ENCODE measurements at places on chromosomes 5 and 9.

- no peak for DNase-seq
These were observed 39.7 kb downstream of the RAPGEF6 start for GRCh38 chr5:131595088-131596033.

- no peak for DNase-seq
These were observed 62.3 kb downstream of the NR6A1 start for GRCh38 chr9:124708633-124709291.

DNA sequence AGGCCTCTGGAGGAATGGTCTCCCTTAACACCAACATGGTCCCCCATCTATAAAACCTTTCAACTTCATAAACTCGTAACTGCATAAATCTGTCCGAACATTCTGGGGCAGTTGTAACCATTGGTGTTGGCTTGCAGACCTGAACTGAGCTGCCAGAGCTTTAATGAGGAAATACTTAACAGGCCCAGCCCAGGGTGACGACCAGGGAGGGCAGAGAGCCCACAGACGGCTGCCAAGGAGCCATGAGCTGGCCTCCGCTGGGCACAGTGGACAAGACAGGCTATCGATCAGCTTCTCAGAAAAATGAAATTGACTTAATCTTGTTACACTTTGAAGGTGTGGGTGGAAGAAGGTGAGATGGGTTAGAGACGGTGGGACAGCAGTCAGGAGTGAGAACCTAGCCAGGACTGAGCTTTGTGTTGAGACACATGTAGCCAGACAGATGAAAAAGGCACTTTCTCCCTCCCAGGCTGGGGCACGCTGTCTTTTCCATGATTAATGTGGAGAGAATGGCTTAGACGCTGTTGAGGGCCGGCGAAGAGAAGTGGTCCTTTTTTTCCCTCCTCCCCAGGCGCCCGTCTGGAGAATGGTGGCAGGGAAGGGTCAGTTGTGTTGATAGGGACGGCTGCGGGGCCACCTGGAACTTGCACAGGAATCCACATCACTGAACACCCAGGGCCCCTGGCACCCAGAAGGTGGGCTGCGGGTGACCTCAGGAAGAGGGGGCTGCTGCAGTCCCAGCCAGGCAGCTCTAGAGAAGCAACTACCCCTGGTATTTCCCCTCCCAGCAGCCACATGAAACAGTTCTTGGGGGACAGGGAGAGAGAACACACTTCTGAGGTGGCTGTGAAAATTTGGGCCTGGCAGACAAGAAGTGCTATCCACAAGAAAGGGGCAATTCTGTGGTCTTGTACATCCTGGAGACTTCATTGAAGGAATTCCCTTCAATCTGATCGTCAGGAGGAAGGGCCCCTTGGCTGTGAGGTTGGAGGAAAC, 27.3 kb upstream of the TCOF1 start:
- no peak for DNase-seq

GRCh38 chr5:147688656-147689356, 93.7 kb downstream of the JAKMIP2 start:
- no peak for DNase-seq

GRCh38 chr5:154683101-154683880, 71.9 kb upstream of the LARP1 start:
- DNase-seq, result no peak

GRCh38 chr9:28668158-28668557, 1094.9 kb upstream of the C9orf72 start:
- no peak for DNase-seq

DNA sequence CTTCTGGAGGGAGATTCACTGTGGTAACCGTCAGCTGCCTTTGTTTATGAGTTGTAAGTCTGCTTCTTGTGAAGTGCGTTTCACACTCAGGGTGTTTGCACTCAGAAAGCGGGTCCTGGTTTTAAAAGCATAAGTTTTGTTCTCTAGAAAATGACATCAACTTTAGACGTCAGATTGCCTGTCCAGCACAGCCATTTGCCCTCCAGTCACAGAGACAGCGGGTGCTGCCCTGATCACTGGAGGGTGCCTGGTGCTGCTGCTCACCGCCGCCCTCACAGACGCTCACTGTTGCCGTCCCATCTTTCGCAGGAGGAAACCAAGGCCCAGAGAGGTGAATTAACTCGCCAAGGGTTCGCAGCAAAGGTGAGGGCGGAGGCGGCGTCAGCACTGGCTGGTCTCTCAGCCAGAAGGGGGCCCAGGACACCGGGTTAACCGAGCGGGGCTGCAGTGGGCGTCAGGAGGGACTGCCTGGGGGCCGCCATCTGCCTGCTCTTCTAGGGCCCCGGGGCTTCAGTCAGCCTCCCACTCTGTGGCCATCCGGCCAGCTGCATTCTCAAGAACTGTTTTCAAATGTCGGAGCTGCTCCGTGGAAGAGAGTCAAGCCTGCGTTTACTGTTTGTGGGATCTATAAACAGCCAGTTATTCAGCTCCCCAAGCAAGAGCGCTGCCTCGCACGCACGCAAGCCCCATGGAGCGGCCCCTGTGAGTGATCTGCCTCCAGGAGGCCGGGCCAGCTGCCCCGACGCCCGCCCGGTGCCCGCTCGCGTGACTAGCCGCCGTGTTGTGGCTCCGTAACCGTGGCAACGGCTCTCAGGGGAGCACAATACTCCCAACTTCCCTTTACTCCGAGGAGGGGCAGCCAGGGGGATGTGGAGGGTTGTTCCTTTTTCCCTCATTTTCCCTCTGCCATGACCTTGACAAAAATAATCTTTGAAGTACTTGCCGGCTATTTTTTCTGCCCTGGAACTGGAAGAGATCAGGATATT, 43.4 kb upstream of the EXOC3 start:
- DNase-seq, result no peak

GRCh38 chr9:27629425-27629824, 56.1 kb upstream of the C9orf72 start:
- no peak for DNase-seq

- no peak for DNase-seq
These were observed 50.9 kb downstream of the MVB12B start for GRCh38 chr9:126377536-126377935.

GRCh38 chr5:148791334-148791667, 35.1 kb upstream of the ADRB2 start:
- DNase-seq, result no peak

- no peak for DNase-seq
These were observed 14.0 kb upstream of the PSMD5 start for GRCh38 chr9:120856700-120857099.

DNA sequence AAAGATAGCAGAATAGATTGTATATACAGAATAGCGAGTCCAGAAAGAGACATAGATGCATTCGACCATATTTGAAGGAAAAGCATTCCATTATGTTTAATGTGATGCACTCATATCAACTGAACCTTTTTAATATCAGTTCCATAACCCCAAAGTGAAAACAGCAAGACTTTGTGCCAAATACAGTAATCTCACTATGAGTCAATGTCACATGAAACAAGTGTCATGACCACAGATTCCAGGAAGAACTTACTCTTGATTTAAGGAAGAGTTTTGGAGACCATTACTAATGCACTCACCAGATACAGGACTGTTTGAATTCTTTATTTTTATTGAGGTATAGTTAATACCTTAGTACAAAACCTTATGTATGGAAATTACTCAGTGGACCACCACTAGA, 220.5 kb downstream of the SH3GL2 start:
- no peak for DNase-seq

GRCh38 chr5:113293975-113294310, 140.8 kb downstream of the TSSK1B start:
- DNase-seq, result no peak

DNA sequence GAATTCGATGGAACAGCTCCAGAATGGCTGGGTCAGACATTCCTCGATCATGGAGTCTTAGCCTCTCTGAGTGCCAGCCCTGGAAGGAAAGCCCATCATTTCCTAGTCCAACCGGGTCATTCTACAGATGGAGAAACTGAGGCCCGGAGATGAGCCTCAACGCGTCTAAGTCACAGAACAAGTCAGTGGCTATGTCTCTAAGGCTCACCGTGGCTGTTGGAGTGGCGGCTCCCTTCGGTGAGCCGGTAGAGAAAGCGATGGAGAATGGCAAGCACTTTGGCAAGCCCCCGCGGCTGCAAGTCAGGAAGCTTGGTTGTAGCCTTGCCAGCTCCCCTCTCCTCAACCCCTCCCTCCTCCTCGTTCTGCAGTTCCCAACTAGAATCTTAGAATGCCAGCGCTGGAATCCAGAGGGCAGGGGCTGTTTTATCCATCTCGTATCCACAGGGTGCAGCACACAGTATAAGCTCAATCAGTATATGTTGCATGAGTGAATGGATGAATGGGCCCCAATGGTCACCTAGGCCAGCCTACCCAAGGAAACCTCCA, 438 bp upstream of the ARSI start:
- DNase-seq, result no peak

- DNase-seq, result no peak
These were observed 144.2 kb upstream of the COL5A1 start for GRCh38 chr9:134497283-134497860.

DNA sequence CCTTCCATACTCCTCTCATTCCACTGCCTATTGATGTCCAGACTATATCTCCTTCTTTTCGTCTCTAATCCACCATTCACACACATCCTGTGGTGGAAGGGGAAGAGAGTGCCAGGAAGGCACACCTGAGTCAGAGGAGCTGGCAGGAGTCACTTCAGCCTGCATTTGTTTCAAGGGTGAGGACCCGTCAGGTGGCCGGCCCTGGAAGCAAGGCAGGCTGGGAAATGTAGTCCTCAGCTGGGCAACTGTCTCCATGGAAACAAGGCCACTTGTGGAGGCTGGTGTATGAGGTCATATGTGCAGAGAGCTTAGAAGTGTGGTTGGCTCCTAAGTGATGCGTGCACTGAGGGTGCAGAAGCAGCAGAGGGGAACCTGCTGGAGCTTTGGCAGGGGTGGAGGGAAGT, 278.4 kb downstream of the NSG2 start:
- DNase-seq, result no peak

- DNase-seq, result no peak
These were observed 638 bp downstream of the MARCHF3 start for GRCh38 chr5:127029581-127030258.

DNA sequence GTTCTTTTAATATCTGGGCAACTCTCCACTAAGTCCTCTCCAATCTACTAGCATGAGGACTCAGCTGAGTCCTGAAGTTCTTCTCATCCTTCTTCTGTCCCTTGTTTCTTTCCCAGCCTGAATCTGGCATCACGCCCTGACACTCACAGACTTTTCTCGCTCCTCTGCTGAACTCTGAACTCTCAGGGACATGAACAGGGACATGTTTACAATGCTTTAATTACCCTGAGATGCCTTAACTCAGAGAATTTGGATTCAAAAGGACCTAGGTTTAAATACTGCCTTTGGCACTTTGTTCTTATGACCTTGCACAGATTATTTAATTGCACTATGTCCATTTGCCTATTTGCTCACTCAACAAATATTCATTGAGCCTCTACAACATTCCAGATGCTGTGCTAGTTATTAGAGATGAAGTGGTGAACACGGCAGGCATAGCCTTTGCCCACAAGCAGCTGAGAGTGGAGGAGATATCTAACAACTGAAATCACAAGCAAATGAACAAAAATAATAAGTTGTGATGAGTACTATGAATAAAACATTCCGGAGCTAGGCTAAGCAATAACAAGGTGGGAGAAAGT, 106.0 kb downstream of the ADRB2 start:
- DNase-seq, result no peak

DNA sequence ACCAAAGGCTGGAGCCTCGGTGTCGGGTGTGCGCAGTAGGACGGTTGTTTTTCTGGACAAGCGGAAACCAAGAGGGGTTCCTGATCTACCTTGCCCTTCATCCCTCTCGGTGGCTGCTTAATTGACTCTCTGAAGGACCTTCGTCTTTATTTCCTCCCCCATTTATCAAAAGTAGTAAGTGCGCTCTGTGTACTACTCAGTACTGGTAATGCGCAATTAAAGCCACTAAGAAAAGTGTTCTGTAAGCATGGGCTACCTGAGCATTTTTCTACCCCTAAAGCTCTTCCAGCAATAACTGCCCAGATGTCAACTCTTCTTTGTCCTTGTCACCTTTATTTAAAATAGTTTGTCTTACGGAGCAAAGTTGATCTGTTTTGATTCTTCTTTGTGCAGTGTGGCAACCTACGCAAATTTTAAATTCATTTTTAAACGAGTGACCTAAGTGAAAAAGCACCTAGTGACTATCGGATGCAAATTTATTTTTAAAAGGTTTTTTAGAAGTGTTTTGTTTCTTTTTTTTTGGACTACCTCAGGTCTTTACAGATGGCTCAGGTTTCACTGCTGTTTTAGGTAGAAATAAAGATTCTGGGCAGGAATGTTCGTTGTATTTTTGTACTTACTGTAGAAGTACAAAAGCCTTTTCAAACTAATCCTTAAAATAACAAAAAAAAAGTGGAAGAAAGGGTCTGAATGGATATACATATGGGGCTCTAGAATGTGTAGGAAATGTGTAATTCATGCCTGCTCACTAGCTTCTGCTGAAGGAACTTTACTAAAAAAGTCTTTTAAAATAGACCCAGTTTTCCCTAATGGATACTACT, 2.0 kb downstream of the JMY start:
- DNase-seq, result no peak

GRCh38 chr5:16784843-16785791, 151.0 kb downstream of the MYO10 start:
- DNase-seq, result peak; percentile 18

- no peak for DNase-seq
These were observed 53.6 kb downstream of the GADD45G start for GRCh38 chr9:89658401-89658800.

- DNase-seq, result no peak
These were observed 363 bp upstream of the MAMDC2 start for GRCh38 chr9:70043285-70043684.

- no peak for DNase-seq
These were observed 48.5 kb downstream of the GDNF start for GRCh38 chr5:37791321-37791720.

GRCh38 chr5:15391704-15392397, 108.1 kb upstream of the FBXL7 start:
- no peak for DNase-seq

DNA sequence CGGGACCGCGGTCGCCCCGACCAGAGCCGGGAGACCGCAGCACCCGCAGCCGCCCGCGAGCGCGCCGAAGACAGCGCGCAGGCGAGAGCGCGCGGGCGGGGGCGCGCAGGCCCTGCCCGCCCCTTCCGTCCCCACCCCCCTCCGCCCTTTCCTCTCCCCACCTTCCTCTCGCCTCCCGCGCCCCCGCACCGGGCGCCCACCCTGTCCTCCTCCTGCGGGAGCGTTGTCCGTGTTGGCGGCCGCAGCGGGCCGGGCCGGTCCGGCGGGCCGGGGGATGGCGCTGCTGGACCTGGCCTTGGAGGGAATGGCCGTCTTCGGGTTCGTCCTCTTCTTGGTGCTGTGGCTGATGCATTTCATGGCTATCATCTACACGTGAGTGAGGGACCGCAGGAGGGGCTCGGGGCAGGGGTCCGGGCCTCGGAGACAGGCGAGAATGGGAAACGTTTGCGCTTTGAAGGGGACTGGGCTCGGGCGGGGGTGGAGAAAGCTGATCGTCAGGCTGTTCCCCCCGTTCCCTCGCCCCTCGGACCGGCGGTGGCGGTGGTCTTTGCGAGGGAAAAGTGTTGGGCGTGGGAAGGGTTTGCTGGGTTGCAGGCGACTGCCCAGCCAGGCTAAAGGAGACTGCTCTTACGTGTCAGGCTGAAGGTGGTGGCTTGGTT, 457 bp downstream of the UGCG start:
- DNase-seq, result no peak

DNA sequence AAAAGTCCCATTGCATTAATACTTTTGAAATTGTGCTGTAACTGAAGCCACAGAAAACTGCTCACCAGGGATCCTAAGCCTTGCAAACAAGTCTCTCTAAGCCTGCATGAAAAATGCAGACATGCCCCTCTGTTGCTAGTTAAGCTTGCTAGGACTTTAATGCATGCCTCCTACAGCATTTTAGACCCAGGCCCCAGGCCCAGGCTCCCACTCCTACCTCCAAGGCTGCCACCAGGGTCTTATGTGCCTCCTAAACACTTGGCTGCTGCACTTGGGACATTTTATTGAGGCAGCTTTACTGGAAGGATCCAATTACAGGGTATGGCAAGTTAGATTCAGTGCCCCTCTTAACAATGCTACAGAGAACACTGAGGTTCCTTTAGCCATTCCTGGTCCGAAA, 467.3 kb upstream of the CLINT1 start:
- no peak for DNase-seq

All from stimulated activated CD4-positive, alpha-beta T cell treated with anti-CD3 and anti-CD28 coated beads, Interleukin-15, amount 100 ng/mL, for 1 hour (primary cell).